Heart right ventricle (tissue), 16 donors: ENCODE measurements at places on chromosomes 7 and 10. TPM values are rescaled to one million over a fixed set of nuclear protein-coding genes. Genes with fewer than 3 reads are reported as not detected.

Gene CRTAC1
- 2.1 TPM for polyA plus RNA-seq

DNA sequence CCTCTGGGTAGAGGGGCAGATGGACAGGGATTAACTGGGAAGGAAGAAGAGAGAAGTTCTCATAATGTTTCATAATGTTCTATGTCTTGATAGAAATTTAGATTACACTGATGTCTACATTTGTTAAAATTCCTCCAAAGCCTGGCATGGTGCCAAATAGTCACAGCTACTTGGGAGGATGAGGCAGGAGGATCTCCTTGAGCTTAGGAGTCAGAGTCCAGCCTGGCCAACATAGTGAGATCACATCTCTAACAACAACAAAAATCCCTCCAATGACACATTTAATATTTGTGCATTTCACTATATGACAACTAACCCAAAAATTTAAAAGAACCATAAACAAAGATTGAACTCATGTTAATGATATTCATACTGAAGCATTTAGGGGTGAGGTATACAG lies 33.0 kb upstream of the PPP1R3C start:
- no peak for DNase-seq

Gene ADCY1
- polyA plus RNA-seq: 0.46 TPM

DNA sequence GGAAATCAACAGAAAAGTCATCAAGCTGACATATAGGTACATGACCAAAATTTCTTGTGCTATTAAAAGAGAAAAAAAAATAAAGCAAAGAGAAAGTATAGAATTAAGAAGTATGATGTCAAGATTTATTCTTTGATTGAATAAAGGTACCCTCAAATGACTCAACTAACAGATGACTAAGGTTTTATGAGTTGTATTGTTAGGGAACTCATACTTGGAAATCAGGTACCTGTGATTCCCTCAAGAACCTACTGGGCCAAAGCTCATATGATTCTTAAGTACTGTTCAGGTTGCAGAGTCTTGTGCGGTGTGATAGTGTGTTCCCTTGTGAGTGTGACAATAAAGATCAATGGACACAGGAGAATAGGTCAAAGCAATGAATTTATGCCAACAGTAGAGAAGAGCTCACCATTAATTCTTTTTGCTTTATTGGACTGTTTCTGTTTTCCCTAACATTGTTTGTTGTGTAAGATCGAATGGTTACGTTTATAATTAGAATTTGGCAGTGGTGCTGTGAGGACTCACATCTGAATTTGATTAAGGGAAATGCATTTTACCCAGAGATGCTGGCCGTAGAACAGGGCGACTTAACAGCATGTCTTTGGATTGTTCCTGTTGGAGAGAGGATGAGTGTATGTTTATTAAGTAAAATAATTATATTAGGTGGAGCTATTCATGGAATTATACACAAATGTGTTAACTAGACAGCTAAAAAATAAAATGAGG lies 293.2 kb upstream of the SEMA3D start:
- DNase-seq: no peak

Gene NUTM2A
- 0.78 TPM for polyA plus RNA-seq

DNA sequence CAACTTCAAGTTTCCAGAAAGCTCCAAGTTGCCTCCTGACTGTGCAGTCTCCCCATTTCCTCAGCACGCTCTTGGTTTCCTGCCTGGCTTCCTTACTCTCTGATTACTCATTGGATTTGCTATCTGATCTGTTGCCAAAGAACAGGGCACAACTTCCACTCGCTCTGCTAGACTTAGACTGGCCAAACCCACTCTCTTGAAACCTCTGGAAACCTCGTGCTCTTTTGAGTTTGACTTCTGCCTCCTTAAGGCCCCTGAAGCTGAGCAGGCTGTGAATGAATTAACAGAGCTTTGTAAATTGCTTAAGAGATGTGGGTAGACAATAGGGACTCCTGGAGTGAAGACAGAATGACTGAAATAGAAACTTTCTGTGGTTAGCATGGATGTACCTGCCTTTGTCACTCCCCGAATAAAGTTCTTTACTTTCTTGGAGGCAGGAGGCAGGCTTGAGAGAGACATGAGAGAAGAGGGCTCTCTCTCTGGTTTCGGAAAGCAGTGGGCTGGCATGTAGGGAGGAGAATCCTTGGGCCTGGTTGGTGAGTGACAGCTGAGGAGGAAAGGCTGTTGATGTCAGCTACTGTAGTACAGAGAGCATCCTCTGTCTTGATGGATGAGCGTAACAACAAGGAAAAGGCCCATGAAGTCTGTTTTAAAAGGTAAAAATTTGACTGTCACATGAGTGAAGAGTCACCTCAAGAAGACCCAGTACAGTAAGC lies 70.8 kb downstream of the CHN2 start:
- DNase-seq: no peak

GRCh38 chr7:157250605-157251228 lies 86.1 kb upstream of the DNAJB6 start:
- peak; percentile 29 for DNase-seq

DNA sequence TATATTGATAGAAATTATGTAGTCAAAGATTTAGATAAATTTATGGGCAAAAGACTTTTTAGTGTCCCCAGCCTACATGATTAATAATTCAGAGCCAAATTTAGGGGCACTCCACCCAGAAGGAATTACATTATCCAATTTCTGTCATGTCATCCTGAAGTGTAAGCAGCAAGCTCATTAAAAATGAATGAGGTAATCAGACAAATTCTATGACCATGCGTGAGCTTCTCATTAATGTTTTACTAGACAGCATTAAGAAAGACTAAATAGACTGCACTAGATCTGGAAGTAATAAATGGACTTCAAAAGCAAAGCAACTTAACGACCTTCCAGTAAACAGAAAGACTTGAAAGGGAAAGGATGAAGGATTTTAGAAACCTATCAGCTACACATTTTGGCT lies 22.7 kb upstream of the TRUB1 start:
- no peak for DNase-seq

GRCh38 chr10:35056133-35056532 lies 34.0 kb downstream of the CUL2 start:
- no peak for DNase-seq

- no peak for DNase-seq
Observed at GRCh38 chr7:101864039-101864438, 46.6 kb downstream of the CUX1 start.

GRCh38 chr7:6359021-6359420 lies 86.6 kb upstream of the CYTH3 start:
- DNase-seq: no peak

- DNase-seq: no peak
Observed at GRCh38 chr7:18347170-18347569, 148.4 kb upstream of the HDAC9 start.

- peak; percentile 77 for DNase-seq
Observed at GRCh38 chr10:78805176-78805575, 263.6 kb upstream of the ZMIZ1 start.

DNA sequence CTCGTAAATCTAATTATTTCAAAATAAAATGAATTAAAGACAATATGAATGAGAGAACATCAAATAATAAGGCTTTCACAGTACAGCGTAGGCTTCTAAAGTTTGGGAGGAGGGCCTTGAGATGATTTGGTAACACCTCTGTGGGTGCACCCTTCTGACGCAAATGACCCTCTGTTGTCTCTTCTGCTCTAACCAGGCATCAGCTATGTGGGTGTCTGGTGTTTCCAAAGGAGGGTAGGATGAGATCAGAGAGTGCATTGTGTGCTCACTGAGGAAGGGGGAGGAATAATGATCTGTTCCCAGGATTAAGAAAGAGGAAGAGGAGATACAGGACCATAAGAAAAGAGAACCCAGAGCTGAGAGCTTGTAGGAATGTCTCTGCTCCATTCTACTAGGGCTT lies 420.4 kb downstream of the SDK1 start:
- no peak for DNase-seq

Gene TBXAS1
- 2.5 TPM for polyA plus RNA-seq

Gene ZNF365
- polyA plus RNA-seq: 0.07 TPM

DNA sequence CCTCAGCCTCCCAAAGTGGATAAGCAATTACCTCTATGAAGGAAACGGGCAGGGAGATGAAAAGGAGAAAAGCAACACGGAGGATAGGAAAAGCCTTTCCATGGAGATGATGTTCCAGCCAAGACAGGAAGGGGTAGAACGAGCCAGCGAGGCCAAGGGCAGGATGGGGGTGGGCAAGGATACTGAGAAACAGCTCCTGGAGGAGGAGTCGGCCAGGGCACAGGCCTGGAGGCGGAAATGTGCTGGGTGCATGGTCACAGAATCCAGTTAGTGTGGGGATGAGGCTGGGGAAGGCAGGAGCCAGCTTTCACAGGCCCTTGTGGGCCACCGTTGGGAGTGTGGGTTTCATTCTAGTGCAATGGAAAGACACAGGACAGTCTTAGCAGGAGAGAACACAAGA lies 162.6 kb downstream of the JAZF1 start:
- no peak for DNase-seq

Gene LDB3
- polyA plus RNA-seq: 1,622 TPM

GRCh38 chr7:1418505-1419309 lies 40.6 kb downstream of the MICALL2 start:
- DNase-seq: no peak

GRCh38 chr7:158017111-158018097 lies 570.2 kb downstream of the PTPRN2 start:
- DNase-seq: no peak

GRCh38 chr7:75915416-75916156 lies 631 bp downstream of the POR start:
- peak; percentile 15 for DNase-seq

GRCh38 chr7:44849885-44850544 lies 2.1 kb upstream of the H2AZ2 start:
- no peak for DNase-seq

DNA sequence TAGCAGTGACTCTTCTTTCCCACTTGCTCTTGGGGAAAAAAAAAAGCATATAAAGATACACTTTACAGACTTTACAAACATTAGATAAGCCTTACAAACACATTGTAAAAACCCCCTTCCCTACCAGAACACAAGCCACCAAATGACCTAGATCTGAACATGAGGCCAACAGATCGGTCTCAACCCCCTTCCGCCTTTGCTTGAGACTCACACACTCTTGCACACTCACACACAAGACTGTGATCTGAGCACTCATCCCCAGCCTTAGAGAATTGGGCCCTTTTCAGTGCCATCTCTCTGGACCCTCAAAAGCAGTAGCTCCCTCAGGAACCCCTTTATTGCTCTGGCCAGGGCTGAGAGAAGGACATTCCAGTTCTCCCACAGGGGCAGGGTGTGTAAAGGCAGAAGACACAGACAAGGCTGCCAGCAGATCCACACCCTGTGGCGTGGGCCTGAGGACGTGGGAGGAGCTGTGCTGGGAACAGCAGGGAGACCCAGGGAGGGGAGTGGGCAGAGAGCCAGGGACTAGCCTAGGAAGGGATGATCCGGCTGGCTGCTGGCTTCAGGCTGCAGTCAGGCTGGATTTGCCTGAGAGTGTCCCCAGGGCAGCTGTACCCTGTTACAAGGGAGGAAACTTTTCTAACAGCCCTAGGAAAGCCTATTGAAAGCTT lies 206.7 kb downstream of the KIAA1217 start:
- DNase-seq: peak; percentile 87

Gene HOXA1
- 0.07 TPM for polyA plus RNA-seq

Gene HOXA11
- not detected for polyA plus RNA-seq
